Fibroblast of the conjunctiva (primary cell): ENCODE measurements at places on chromosomes 7 and 10.

GRCh38 chr10:73744664-73744975, 448 bp downstream of the SEC24C start:
- DNase-seq: no peak

GRCh38 chr10:6350609-6351008, 147.9 kb downstream of the PFKFB3 start:
- DNase-seq: no peak

- DNase-seq: no peak
These were observed 4.4 kb upstream of the ASB13 start for GRCh38 chr10:5670662-5671375.

- DNase-seq: no peak
These were observed 60.4 kb downstream of the TPST1 start for GRCh38 chr7:66265566-66265965.

GRCh38 chr10:62708569-62708968, 96.0 kb upstream of the ADO start:
- no peak for DNase-seq

- DNase-seq: no peak
These were observed 18.3 kb upstream of the BHLHA15 start for GRCh38 chr7:98192781-98193457.

DNA sequence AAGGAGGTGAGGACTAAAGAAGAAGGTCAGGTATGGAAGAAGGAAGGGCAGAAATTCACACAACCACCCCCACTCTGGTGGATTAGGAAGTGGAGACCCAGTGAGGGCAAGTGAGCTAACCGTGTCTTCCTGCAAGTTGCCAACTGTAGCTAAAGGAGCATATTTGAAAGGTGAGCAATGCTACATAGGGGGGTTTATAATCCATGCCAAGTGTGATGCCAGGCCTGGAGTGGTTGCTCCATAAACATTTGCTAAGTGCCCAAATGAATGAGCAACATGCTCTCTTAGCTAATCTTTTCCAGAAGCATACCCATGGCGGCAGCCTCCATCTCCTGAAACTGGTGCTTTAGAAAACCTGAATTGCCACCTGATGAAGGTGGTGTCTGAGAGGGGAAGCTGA, 121.6 kb downstream of the LRRC18 start:
- no peak for DNase-seq

GRCh38 chr7:21107101-21107500, 320.4 kb upstream of the SP8 start:
- no peak for DNase-seq

- no peak for DNase-seq
These were observed 94.2 kb downstream of the MTPAP start for GRCh38 chr10:30254926-30255325.

DNA sequence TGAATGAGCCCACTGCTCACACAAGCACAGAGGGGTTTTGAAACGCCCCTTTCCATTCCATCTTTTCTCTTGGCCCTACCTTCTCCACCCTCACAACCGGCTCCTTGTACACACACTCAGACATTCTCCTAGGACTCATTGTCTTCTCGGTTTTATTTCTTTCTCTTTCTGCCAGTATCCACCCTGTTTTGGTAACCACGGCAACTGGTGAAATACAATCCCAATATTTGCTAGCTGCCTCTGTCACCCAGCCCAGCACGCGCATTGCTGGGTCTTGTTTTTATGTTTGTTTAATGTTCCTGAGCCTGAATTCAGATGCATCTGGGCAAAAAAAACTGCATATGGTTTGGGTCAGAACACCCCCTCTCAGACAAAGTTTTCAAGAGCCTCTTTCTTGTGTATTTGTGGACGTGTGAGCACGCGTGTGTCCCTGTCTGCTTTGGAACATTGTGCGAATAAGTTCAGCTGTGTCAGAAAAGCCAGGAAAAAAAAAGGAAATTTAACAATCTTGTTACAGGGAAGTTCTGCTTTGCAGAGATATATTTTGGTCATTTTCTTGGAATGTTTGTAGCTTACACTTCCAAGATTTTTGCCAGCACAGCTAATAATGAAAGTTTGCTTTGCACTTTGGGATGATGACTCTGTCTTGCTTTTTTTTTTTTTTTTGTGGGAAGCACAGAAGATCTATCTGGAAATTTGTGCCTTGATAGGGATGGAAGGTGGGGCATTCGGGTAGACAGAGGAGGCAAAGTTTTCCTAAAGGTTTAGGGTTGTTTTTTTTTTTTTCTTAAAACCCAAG, 225.9 kb downstream of the TRIL start:
- DNase-seq: peak; percentile 81

DNA sequence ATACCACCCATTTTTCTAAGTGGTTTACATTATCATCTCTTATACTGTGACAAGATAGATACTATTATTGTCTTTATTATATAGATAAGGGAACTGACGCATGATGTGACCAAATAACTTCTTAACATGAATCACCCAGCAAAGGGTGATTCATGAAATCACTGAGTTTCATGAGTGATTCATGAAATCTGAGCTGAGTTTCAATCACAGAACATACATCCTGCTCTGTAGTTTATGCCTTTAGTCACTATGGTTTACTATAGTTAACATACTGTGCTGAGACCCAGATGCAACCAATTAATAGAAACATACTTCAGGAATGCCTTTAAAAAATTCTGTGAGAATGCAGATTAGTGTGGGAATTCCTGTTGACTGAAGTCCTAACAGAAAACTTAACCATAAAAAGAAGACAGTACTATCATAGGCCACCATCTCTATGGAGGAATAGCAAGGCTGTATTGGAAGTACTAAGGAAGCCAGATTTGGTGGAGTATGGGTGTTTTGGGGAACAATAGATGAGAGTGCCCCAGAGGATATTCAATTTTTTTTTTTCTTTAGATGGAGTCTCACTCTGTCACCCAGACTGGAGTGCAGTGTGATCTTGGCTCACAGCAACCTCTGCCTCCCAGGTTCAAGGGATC, 43.1 kb upstream of the SEMA3A start:
- peak; percentile 66 for DNase-seq

- DNase-seq: no peak
These were observed 48.1 kb upstream of the BMS1 start for GRCh38 chr10:42734536-42734935.

DNA sequence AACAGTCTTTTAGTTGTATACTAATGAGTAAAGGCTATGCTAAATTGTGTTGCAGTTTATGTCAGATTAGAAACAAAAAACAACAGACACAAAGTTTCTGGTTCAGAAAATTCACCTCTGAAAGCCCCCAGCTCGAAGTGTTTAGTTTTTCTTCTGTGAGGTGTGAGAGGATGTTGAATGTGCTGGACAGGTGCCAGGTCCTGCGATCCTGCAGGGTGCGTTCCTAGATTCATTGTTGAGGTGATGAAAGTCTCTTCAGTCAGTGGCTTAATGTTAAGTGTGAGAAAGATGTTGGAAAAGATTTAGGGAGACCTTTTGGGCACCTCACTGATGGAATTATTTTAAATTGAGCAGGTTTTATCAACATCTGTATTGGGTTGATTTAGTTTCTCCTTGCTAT, 287.3 kb downstream of the SDK1 start:
- DNase-seq: no peak

- no peak for DNase-seq
These were observed 450.7 kb downstream of the HTR7 start for GRCh38 chr10:90407131-90407530.

DNA sequence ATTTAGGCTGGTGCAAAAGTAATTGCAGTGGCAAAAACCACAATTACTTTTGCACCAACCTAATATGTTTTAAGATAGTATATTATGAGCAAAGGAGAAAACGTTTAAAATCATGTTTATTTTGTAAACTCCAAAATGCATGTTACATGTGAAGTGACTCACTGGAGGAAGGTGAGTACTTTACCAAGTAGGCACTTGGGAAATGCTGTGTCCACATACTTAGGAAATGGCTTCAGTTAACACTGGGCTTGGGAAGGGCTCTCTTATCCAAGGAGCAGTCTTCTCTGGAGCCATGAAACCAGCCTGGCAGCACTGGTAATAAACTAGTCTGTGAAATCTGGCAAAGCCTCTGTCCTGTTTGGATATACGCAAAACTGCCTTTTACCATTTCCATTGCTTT, 4.4 kb downstream of the RPS24 start:
- DNase-seq: no peak

GRCh38 chr10:124676416-124677062, 67.6 kb downstream of the FAM53B start:
- DNase-seq: no peak

- no peak for DNase-seq
These were observed 40.5 kb downstream of the NRBF2 start for GRCh38 chr10:63173468-63174232.

DNA sequence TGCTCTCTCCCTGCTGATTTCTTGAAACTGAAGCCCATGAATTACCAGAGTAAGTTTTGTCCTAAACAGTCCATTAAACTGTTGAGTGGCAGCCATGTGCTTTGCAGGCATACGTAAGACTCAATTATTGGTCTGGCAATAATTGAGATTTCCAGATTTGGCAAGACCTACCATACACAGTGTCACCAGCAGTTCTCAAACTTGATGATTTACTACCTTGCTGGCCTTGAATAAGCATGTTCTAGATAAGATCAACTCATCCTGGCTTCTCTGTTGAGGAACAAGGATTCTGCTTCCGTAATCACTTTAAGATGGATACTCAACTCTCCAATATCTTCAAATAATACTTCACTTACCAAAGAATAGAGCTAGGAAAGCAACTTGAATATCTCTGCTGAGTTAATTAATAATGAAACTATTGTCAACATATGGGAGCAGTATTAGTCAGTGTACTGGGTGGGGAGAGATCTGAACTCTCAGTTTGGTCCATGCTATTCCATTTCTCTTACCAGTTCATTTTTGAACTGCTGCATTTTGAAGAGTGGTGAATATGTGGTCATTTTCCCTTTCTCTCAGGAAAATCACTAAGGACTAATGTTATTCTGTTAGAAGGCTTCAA, 181.4 kb downstream of the IPMK start:
- no peak for DNase-seq

DNA sequence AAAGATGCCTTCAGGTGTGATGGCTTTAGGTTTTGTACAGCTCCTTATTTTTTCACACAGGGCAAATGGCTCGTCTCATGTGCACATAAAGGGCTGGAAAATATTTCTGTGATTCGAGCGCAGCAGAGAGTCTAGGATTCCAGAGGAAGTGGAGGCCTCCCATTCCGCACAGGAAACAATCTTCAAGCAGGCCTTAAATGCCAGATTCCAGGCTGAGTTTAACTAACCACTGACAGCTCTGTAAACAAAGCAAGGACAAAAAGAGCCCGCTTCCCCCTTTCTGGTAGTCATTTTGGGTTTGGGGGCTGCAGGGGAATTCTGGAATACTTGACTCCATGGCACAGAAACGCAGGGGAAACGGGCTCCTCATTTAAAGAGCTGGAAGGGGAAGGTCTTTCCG, 87.2 kb downstream of the CALD1 start:
- DNase-seq: no peak

- no peak for DNase-seq
These were observed 16.0 kb downstream of the CHST15 start for GRCh38 chr10:124077208-124077993.

DNA sequence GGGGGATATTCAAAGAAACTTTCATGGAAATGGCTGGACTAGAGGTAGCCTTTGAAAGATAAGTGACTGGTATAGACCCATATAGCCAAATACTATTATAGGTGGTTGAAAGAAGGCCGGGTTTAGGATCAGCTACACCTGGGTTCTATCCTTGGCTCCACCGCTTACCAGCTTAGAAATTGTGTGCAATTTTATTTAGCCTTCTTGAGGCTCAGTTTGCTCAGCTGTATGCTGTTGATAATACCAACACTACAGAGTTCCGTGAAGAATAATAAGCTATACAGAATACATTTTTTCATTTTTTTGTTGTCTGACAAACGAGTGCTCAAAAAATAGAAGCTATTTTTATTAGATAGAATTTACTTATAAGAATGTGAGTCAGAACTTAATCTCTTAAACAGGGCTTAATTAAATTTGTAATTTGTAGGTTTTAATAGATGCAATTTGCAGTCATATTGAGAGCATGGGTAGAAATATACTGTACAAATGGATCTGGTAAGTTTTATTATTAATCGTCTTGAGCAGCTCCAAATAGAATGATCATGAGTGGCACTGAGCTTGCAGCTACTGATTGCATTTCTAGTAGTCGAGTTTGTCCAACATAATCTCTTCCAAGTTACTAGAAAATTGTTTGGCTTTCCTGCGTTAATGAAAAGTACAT, 164.3 kb upstream of the PHYHIPL start:
- no peak for DNase-seq

DNA sequence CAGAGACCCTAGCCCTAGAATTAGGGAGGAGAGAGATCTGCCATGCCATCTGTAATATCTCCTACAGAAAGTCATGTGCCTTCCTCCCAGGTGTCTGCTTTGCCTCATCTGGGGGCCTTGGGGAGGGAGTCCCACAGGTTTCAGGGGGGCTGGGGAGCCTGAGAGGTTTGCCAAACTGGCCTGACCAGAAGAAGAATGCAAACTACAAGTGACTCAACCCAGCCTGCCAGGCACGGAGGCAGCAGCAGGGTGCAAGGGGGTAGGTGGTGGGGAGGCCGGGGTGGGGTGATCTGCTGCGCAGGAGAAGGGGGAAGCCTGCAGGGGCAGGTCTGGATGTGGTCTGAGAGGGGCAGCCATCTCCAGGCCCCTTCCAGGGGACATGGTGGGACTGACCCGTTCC, 9.6 kb upstream of the TRIM8 start:
- no peak for DNase-seq

DNA sequence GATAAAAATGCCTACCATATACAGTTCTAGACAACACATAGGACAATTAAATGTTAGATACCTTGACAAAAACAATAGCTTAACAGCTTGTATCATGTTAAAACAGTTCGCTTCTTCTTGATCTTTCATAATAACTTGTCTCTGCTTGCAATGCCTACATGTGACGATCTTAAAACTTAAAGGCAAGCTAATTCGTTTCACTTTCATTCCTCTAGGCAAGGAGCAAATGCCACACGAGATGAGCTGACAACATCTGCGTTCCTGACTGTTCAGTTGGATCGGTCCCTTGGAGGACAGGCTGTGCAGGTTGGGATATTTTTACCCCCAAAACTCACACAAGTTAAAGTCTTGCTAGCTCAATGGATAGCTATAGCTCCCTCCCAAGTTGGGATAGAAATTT, 51.6 kb upstream of the ARL4A start:
- no peak for DNase-seq

- DNase-seq: no peak
These were observed 15.6 kb downstream of the LAT2 start for GRCh38 chr7:74225400-74225799.

DNA sequence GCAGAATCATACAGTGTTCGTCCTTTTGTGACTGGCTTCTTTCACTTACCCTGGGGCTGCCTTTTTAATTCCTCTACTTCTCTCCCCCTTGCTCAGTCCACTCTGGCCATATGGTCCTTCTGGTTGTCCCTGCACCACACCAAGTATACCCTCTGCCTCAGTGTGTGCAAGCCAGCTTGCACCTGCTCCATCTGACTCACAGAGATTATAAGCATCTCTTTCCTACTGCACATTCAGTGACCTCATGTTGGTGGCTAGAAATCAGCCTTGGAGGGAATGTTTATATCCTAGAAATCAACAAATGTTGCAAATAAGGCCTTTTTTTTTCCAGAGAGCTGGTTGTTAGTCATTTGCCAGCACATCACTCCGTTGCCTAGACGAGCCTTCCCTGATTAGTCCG, 67.5 kb upstream of the C10orf90 start:
- DNase-seq: no peak

- no peak for DNase-seq
These were observed 107.0 kb upstream of the PALS2 start for GRCh38 chr7:24466168-24466768.

GRCh38 chr10:131113165-131113564, 198.4 kb downstream of the TCERG1L start:
- DNase-seq: no peak

GRCh38 chr10:77223526-77224460, 413.8 kb downstream of the KCNMA1 start:
- DNase-seq: no peak
